ENCODE measurements at places on chromosomes 4 and X. TPM values are rescaled to one million over a fixed set of nuclear protein-coding genes. Genes with fewer than 3 reads are reported as not detected.

Gene RPL39
- 1,241 TPM for total RNA-seq

Gene SPATA4
- not detected for total RNA-seq

Gene SYTL5
- total RNA-seq = 11.5 TPM

Gene SPACA5
- total RNA-seq = not detected

Gene GJB1
- total RNA-seq = 24.2 TPM

Gene ALAS2
- total RNA-seq = not detected

Gene SGMS2
- total RNA-seq = 43.2 TPM

Gene GAGE2A
- not detected for total RNA-seq

Data from mucosa of descending colon (tissue), 3 donors.